Activated T-cell treated with anti-CD3 and anti-CD28 coated beads for 24 hours (primary cell): ENCODE measurements at places on chromosomes 4 and X.

DNA sequence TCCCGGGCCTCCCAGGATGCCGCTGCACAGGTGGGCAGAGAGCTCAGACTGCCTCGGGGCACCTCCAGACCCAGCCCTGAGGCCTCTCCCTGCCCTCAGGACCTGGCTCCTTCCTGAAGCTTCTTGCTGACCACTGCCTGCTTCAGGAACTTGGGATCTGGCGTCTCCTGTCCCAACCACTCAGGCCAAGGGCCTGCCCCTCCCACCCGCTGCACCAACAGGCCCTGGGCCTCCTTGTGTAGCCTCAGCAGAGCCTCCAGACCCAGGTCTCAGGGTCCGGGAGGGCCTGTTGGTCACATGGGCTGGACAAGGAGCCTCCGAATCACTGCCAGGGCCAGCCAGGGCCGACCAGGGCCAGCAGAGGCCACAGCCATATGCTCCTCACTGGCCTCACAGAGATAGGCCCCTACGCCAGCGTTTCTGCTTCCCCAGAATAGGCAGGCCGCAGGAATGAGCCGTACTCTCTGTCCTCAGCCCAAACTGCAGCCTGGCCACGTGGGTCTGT lies 2.8 kb downstream of the MXD4 start:
- no peak for DNase-seq

DNA sequence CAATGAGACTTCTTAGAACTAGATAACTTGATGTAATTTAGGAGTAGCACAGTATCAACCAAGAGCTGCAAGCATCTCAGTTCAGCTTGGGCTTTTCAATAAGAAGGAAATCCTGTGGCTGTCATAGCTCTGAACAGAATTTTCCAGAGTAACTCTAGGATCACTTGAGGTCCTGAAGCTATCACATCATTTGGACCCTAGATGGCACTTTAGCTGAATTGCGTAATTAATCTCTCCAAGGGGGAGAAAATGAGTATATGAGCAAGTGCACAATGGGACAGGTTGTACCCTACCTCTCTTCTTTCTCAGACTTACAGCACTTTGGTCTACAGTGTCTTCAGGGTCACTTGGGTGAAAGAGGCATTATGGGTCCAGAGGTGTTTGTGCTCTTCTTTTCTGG lies 45.2 kb downstream of the SLC4A4 start:
- no peak for DNase-seq

DNA sequence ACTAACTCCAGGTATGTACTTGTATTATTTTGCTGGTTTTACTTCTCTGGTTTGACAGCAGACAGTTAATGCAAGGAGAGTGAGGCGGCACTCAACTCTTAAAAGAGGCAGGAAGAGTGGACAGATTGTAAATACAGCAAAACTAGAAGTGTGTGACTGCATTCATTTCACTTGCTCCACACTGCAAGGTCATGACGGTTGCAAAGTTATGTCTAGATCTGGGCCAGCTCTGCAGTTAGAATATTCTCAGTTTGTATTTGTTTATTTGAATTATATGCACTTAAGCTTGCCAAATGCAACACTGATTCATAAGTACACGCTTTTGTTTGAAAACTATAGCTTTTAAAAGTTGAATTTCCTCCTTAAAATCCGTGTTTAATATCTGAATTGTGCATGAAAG lies 148.9 kb downstream of the STIM2 start:
- DNase-seq = no peak

DNA sequence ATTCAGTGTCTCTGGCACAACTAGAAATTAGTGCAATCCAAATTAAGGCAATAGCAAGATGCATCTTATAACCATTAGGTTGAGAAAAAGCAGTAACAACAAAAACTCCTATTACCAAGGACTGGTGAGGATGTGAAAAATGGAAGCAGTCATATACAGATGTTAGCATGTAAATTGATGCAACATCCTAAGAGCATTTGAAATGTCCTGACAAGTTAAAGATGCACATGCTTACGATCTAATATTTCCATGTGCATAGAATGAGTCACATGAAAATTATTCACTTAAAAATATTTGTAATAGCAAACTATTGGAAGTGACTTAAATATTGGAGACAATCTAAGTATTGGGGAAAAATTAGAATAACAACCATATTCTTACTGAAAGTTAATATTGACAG lies 163.0 kb downstream of the FAM13A start:
- no peak for DNase-seq

DNA sequence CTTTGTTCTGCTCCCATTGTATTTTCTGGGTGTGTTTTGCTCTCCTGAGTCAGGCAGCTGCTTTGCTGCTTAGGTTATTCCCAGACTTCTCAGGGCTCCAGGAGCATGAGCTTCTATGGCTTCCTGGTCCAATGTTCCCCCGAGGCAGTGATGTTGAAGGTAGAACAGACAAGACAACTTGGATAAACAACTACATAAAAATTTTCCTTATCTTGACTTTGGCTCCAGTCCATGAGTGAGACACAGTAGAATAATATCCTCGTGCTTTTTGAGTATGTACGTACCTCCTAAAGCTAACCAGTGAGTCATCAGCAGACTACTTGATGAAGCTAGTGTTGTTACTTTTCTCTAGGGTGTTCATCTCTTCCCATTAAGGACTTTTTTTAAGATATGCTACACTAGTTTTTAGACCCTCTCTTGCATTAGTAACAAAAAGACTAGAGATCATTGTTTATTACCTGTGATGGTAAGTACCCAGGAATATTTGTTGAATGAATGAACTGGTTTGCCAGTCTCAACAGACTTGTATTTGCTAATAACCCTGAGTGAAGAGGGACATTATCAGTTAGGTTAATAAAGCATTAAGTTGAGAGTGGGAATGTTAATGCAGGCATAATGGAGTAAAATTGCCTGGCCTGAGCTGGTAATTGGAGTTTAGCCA lies 131.9 kb downstream of the FHIP1A start:
- no peak for DNase-seq

DNA sequence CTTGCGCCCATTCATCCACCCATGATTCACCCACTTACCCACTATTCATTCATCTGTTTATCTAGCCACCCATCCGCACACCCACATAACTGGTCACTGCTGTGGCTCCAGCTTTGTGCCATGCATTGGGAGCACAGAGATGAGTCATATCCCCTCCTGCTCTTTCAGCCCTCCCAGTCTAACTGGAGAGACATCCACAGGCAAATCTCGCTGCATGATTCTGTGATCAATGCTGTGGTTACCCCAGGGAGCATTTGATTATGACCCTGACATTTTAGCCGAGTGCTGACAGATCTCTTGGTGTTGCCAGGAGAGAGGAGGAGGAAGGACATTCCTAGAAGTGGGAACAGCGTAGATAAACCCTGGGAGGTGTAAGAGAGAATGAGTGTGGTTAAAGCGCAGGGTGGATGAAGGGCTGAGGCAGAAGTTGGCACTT lies 10.4 kb upstream of the PORCN start:
- DNase-seq = no peak

DNA sequence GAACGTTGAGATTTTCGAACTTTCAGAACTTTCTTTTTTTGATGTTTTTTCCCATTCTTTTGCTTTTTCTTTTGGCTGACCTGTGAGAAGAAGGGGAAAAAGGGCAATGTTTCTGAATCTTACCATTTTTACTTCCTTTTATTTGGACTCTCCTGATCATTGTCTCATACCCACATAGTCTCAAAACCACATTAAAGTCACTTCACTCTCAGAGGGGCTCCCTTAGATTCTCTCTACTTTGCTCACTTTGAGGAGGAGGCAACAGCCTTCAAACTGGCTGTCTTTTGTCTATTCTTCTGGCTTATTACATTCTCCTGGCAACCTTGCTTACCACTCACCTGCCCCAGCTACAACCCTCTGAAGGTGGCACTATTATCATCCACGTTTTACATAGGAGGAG lies 3.7 kb downstream of the CXCL9 start:
- no peak for DNase-seq

- DNase-seq = no peak
Observed at GRCh38 chr4:628311-628741, 3.0 kb downstream of the PDE6B start.

DNA sequence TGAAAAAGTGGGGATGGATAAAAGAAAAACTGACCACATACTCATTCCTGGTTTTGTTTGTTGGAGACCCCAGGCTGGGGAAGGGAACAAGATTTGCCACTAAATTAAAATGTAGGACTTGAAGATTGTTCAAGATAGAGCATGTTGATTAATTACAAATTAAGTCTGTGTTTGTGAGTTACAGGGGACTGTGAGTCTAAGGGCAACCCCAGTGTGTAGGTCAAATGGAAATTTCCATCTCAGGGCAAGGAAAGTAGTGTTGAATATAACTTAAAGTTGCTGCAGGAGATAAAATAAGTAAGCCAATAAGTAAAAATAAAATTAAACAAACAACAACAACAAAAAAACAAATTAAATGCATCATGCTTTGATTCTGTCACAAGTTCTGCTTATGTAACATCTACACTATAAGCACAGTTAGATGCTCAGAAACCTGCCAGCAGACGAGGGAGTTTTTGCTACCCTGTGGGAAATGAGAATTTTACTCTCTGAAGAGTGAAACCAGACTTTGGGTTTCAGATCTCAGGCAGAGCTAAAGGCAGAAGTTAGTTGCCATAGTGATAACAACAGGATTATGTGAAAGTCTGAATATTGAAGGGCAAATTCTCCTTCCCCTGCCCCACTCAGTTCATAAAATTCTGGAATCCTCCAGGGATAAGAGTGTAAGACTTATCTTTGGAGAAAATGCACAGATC lies 352.3 kb downstream of the GRXCR1 start:
- DNase-seq = no peak

DNA sequence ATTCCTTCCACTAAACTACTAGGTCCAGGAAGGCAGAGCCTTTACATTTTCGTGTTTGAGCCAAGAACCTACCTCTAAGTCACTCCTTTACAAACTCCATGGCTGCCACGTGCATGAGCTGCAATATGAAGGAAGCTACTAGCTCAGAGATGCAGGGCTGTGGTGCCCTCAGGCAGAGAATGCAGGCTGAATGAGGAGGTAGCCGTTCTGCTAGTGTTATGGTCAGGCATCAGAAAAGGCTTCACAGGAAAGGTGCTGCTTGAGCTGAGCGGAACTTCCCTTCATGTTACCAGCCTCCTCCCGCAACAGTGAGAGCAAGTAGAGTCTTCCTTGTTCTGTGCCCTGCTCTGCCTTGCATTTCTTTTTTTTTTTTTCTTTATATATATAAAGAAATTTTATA lies 148.3 kb upstream of the PACRGL start:
- DNase-seq = no peak

- no peak for DNase-seq
Observed at GRCh38 chr4:82057990-82058544, 315.7 kb downstream of the HNRNPD start.

- DNase-seq = no peak
Observed at GRCh38 chrX:13418126-13419097, 98.6 kb upstream of the ATXN3L start.

GRCh38 chr4:75655562-75655961 lies 17.6 kb downstream of the G3BP2 start:
- DNase-seq = no peak

DNA sequence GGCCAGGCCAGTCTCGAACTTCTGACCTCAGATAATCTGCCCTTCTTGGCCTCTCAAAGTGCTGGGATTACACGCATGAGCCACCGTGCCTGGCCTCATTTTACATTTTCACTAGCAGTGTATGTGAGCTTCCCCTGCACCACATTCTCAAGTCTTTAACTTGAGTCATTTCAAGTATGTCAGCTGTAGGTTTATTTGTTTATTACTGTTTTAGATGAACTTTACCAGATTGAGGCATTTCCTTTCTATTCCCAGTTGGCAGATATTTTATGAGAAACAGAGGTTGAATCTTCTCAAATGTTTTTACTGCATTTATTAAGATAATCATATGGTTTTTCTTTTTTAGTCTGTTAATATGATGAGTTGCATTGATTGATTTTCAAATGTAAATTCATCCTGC lies 114.6 kb upstream of the SH3RF1 start:
- DNase-seq = no peak

- DNase-seq = no peak
Observed at GRCh38 chr4:104493081-104493831, 1.4 kb downstream of the CXXC4 start.

GRCh38 chrX:56789518-56790070 lies 60.6 kb downstream of the NBDY start:
- no peak for DNase-seq

DNA sequence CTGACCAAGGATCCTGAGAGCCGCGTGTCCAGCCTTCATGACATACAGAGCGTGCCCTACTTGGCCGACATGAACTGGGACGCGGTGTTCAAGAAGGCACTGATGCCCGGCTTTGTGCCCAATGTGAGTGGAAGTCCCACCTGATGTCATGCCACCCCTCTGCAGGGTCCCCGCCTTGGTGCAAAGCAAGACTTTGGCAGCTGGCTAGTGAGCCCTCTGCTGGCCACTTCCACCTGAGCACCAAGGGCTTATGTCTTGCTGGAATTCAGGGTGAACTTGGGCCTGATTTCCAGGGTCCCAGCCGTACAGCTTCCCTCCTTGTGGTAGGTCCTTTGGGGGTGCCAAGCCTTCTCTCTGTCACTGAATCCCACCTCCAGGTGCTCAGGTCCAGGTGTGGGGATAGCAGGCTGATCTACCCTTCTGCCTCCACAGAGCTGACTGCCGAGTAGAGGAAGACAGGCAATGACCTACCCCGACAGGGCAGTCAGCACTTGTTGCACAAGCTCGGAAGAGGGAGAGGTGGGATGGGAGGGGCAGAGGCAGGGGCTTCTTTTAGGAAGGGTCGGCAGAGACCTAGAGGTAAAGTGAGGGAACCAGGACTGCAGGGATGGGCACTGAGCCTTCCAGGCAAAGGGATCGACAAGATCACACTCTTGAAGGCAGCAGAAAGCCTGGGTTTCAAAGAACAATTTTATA lies 248.1 kb downstream of the EVC2 start:
- DNase-seq = no peak

DNA sequence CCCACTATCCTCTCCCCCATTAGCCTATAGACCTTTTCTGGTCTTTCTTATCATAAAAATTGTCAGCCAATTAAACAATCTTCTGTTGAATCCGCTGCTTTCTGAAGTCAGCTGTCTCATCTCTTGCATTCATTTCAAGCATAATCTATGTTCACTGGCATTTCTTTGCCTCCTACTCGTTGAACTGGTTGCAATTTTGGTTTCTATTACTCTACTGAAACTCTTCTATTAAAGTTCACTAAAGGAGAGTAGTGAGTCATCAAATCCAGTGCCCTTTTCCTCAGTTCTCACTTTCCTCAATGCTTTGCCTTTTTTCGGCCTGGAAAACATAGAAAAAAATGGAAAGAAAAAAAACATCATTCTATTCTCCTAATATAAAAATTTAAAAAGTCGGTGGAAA lies 23.9 kb upstream of the CXCL13 start:
- no peak for DNase-seq

DNA sequence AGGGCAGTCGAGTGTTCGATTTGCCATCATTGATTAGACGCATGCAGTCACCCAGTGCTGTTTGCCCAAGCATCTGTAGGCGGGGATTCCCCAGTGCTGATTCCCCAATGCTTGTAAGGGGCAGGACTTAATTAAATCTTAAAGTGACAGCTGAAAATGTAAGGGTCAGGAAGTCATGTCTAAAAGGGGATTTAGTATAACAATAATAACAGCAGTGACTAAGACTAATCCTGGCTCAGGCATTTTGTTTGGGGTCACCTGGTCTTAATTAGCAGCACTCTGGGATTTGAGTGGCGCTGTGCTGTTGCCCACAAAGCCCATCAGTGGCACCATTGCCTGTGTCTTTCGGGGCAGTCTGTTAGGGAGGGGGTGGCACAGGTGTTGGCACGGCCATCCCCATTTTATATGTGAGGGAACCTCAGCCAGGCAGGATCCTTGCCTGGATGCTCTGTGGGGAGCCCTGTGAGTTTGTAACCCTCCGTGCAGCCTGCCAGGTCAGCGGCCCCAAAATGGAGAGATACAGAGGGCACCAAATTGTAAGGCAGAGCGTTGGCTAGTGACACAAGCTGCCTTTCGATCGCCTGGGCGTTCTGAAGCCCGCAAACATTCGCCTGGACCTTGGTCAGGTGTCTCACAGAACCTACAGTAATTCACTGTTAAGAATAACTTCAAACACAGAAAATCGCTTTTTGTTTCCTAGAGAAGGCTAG lies 146.7 kb downstream of the TBL1X start:
- no peak for DNase-seq
